ENCODE measurements at places on chromosomes 2 and 18.
A peak's percentile ranks its signal among the peaks of the same experiment; 100 is the strongest.

DNA sequence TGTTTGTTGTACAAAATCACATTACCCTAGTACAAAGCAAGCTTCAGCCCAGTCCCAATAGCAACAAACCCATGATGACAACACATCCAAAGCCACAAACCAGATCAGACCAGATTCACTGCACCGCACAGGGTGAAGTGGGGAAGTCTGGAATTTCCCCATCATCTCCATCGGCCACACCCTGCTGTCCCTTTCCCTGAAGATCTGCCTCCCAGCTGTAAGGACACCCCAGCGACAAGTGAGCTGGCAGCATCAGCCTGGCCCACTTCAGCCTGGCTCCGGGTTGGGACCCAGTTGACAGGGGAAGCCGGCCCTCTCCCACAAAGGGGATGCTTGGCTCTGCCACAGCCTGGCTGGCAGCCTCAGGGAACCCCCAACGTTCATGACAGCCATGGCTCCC lies 207.6 kb downstream of the MGAT5 start:
- no peak for DNase-seq

GRCh38 chr2:241858206-241859016 lies at the start of gene PDCD1:
Gene PDCD1, minus strand, starts transcription at chr2:241858894. Its CDS starts 56 bp downstream, at chr2:241858838.
- DNase-seq = peak; percentile 49

GRCh38 chr2:119279666-119280065 lies 56.0 kb downstream of the STEAP3 start:
- no peak for DNase-seq

DNA sequence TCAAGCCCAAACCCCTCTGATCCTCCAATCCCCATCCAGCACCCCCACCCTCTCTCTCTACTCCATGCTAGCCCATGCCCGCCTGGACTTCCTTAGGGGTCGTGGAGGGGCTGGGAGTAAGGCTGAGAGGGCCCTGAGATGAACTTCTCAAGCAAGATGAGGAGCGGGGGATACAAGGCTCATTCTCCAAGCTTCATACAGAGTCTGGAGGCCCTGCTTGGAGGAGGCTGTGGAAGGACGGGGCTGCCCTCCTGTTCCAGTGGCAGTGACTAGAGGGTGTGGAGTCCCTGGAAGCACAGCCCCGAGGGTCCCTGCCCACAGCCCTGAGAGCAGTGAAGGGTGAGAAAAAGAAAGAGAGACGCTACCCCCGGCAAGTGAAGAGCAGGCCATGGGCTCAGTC lies 45.6 kb downstream of the EMX1 start:
- DNase-seq = no peak

DNA sequence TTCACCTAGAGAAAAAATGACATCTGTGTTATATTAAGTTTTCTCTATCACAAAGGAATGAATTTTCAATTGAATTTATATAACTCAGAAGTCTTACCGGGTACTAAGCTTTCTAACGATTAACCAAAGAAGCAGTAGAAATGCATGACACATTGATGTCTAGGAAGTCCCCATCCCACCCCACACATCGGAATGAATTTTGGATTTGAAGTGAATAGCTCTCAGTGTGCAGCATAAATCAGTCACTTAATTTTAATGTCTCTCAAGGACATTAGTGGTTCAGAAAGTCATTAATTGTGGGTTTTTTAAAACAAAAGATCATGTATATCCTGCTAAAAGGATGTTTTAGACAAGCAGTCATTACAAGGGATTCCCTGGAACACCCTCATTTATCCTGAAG lies 141.4 kb upstream of the PIEZO2 start:
- no peak for DNase-seq

DNA sequence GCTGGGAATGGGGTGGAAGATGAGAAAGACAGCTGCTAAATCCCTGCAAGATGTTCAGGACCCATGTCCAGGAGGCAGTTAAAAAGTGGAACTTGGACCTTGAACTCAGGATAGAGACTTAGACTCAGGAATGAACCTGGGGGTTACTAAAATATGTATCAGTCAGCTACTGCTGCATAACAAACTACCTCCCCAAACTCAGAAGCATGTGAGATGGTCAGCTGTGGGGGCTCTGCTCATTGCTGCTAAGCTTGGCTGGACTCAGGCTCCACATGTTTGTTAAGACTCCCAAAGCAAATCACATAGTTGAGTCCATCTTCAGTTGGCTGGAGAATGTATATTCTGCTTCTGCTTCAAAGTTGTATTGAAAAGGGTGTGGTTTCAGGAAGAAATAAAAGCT lies 61.4 kb upstream of the COPS8 start:
- DNase-seq = no peak

GRCh38 chr2:225069477-225069876 lies 27.2 kb upstream of the DOCK10 start:
- no peak for DNase-seq

DNA sequence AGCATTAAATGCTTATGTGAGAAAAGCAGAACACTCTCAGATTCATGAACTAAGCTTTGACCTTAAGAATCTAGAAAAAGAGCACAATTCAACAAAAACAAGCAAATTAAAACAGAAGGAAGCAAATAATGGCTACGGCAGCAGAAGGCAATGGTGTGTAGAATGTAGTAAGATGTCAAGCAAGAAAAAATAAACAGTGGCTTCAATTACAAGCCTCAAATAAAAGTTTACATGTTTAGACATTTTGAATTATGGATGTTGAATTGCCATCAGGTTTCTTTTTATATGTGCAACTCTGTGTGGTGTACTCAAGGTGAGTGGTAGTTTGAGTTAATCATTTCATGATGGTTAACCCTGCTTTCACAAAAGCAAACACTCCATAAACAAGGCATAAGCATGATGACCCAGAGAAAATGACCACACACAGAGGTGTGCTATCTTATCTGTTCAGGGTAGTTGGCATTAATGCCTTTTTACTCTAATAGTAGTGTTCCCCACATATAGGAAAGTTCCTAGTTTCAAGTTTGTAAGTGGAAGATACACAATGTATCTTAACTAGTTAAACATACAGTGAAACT lies 207.1 kb downstream of the FIGN start:
- no peak for DNase-seq

DNA sequence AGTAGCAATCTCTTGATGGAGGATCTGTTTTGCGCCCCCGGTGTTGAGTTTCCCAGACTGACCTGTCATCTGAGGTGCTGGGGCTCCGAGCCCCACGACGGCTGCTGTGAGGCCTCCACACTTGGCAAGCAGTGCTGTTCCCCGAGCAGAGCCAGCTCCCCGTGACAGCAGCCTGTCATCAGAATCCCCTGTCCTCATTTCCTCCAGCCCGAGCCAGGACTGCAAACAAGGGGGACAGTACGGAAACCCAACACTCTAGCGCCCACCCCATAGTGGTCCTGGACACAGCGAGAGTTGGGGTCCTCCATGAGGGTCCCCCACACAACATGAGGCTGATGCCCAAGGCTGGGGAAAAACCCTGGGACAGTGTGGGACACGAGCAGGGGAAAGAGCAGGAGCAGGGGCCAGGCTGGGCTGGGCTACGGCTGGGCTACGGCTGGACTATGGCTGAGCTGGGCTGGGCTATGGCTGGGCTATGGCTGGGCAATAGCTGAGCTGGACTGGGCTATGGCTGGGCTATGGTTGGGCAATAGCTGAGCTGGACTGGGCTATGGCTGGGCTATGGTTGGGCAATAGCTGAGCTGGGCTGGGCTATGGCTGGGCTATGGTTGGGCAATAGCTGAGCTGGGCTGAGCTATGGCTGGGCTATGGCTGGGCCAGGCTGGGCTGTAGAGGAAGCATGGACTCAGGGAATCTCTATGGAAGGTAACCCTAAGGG lies 1.5 kb upstream of the KLHL30 start:
- DNase-seq = no peak

DNA sequence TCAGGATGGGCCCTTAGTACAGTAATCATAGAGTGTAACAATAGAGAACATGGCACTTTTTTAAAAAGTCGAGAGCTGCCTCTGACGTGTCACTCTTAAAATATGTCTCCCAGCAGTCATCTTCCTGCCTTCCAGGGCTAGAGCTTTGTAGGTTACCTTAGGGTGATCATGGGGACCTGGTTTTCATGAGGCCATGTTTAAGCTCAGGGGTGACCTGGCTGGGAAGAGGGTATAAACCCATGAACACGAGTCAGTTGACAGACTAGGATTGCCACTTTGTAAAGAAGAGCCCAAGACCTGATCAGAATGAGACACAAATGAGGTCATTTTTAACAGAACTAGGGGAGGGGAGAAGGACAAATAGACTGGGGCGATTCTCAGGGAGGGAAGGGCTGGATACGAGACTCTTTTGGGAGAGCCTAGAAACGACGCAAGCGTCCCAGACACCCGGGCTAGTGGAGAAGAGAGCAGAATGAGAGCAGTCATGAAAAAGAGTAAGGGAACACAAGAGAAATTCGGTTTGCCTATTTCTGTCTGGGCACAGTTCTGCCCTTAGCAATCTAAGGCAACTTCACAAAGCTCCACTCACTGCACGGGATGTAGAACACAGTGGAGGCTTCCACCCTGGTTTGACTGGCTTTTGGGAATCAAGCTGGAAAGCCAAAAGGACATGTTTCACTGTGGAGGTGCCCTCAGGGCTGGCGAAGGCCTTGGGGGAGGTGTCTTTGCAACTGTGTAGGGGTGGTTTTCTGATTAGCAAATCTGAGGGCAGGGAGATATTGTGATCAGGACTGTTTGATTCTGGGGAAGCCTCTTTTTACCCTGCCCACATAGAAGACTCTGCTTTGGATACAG lies 1.8 kb upstream of the RAB31 start:
- no peak for DNase-seq

- DNase-seq = no peak
Measured at GRCh38 chr2:166614503-166614902, 120.5 kb upstream of the SCN7A start.

DNA sequence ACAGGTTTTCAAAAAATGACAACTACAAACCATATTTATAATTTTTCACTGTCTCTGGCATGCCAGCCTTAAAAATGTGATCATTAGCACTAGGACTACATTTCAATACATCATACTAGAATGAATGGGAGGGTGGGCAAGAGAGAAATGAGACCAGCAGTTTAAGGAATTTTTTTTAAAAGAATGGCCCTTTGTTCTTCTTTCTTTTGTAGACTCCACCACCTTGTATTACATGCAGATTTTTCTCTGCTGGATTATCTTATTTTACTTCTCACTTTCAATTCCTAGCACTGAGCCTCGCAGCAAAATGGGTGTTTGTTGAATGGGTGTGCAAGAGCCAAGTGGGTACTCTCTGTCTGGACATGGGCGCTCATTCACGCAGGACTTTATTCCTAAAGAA lies 39.9 kb downstream of the FRZB start:
- DNase-seq = no peak

DNA sequence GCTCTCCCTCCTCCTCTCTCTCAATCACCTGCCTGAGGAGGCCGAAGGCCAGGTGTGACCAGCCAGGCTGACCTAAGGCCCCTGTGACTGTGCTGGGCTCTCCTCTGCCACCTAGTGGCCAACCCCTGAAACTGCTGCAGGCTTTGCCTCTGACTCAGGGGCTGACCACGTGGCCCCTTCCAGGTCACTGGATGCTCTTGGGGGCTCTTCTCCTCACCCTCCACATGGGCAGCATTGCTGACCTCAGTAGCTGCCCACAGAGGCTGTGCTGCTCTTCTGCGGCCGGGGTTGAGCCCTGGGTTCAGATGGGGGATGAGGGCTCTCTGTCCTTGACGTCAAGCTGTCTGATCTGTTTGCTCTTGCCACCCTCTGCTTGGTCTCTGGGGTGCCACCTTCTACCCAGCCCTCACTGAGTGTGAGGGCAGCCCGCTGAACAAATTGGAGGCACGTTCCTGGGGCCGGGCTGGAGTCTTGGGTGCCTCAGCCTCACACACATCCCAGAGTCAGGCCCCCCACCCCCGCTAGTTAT lies 122.7 kb downstream of the TWIST2 start:
- peak; percentile 80 for DNase-seq

DNA sequence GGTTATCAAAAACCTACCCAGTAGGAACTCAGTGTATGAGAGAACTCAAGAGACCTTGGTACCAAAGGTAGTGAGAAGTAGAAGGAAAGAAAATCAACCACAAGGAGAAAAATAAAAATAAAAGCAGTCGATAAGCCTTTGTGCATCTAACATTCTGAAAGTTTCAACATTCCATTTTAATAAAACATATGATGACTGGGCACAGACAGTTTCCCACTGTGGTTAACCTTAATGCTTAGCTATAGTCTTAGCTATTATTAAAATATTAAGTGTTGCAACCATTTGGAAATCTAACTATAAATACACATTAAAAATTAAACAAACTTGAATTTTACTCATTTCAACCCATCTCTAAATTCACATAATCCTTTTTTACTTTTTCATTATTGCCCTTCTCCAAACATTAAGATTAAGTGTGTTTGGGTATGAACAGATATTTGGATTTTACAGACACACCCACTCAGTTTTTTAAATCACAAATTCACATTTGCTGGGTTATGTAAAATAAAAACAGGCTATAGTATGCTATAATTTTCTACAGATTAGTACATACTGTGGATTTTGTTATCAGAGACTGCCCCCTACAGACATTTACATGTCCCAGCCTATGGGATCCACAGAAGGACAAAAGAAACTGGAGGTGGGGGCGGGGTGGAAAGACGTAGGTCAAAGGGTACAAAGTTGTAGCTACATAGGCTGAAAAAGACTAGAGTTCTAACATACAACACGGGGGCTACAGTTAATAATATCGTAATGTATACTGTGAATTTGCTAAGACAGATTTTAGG lies 32.8 kb downstream of the SRBD1 start:
- peak; percentile 23 for DNase-seq

DNA sequence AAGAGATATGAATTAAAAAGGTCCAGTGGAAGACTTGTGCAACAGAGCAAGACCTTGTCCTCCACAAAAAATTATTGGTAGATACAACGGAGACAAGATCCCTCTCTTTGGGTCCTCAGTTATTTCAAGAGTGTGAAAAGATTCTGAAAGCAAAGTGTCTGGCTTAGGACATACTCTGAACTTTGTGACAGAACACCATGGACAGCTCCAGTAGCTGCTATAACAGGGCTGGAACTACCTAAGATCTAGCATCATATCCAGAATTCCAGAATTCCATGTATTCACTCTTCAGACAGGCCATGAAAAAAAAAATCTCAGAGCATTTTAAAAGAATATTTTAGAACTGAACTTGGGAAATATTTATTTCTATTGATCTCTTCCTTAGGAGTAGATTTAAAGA lies 74.8 kb upstream of the ZBTB14 start:
- DNase-seq = no peak

DNA sequence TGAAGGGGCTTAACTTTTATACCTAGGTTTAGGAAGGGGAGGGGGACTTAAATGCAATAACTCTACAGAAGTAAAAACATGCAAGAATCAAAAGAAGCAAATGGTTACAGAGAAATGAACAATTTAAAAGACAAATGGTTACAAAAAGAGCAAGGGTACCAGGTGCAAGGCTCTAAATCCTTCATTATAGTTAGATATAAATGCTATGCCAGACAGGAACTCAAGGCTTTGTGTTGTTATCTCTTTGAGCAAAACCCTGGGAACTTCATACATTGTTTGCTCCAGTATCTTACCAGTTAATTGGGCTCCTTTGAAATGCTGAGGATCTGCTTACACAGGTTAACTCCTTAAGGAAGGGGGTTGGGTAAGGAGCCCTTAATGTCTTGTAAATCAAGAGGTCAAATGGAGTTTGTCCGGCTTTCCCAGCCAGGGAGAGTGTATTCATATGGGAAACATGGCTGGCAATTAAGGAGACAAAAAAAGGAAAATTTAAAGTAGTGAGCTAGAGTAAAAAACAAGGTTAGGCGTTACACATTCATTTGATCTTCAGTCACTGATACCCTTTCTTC lies 347.5 kb downstream of the CELF4 start:
- DNase-seq = no peak
